ENCODE measurements at places on chromosomes 7 and 10. TPM values are rescaled to one million over a fixed set of nuclear protein-coding genes. Genes with fewer than 3 reads are reported as not detected.

GRCh38 chr10:101693651-101693977 is 1.4 kb downstream of the FBXW4 start:
- no peaks in the 10 kb centered on the region for H3K27me3 ChIP-seq
- H3K36me3 ChIP-seq, result peaks cover 12% of the 10 kb centered on the region
- peak overlapping the region; percentile 98 for H3K27ac ChIP-seq
- peak; percentile 49 for DNase-seq
- H3K4me3 ChIP-seq, result peak overlapping the region; percentile 97
- peaks cover 35% of the 10 kb centered on the region for H3K4me1 ChIP-seq

The SP8 gene
- total RNA-seq, result not detected

DNA sequence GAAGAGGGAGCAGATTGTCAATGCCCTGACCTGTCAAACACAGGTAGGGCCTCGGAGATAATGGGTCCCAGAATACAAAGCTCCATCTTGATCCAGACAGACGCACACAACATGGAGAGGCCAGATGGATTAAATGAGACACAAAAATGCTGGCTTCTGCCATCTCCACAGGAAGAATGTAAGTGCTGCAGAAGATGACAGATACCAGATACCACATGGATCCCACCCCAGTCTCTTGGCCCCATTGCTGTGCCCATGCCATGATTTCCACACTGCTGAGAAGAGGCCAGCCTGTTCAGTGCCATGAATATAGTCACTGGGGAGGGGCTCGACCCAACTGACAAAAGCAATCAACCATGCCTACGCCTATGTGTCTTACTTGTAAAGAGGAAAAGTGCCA is 487.9 kb downstream of the PARD3 start:
- no peaks in the 10 kb centered on the region for H3K4me1 ChIP-seq
- no peak overlapping the region for H3K4me3 ChIP-seq
- no peaks in the 10 kb centered on the region for H3K27me3 ChIP-seq
- no peaks in the 10 kb centered on the region for H3K36me3 ChIP-seq

DNA sequence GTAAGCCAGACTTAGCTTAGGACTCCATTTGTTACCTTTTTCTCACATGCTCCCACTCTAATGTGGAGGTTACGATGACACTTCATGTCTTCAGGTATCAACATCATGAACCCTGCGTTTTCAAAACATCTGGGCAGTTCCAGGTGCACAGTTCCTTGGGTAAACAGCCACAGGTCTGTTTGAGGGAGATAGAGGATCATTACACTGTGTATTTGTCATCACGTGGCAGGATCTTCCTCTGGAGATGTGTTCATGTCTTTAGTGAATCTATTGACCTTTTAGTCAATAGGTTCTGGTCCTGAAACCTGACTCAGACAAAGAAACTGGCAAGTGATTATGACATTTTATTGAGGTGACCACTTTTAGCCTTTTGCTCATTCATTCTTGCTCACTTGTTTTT is 145.5 kb downstream of the ANKRD7 start:
- no peak overlapping the region for H3K4me3 ChIP-seq
- H3K4me1 ChIP-seq, result no peaks in the 10 kb centered on the region
- H3K27me3 ChIP-seq, result peaks cover 3% of the 10 kb centered on the region
- H3K27ac ChIP-seq, result no peak overlapping the region
- no peak for DNase-seq

- H3K27ac ChIP-seq, result no peak overlapping the region
- H3K27me3 ChIP-seq, result no peaks in the 10 kb centered on the region
- H3K36me3 ChIP-seq, result no peaks in the 10 kb centered on the region
- H3K4me1 ChIP-seq, result no peaks in the 10 kb centered on the region
- DNase-seq, result no peak
Observed at GRCh38 chr7:66281678-66282590, 76.8 kb downstream of the TPST1 start.

DNA sequence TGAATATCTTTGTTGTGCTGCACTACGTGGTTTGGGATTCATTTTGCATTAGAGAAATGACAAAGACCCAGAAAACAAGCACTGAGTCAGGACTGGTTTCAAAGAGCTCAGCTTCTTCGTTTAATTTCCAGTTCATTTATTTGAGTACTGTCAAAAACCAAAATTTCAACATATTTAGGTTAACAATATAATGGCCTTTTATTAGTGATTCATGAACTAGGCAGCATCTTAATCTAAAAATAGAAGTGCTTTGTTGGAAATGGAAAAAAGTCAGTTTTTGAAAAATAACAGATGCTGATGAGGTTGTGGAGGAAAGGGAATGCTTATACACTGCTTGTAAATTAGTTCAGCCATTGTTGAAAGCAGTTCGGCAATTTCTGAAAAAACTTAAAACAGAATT is 856.4 kb downstream of the LRMDA start:
- no peaks in the 10 kb centered on the region for H3K4me1 ChIP-seq
- H3K27me3 ChIP-seq, result no peaks in the 10 kb centered on the region
- no peak overlapping the region for H3K27ac ChIP-seq
- no peak overlapping the region for H3K4me3 ChIP-seq
- H3K36me3 ChIP-seq, result no peaks in the 10 kb centered on the region

DNA sequence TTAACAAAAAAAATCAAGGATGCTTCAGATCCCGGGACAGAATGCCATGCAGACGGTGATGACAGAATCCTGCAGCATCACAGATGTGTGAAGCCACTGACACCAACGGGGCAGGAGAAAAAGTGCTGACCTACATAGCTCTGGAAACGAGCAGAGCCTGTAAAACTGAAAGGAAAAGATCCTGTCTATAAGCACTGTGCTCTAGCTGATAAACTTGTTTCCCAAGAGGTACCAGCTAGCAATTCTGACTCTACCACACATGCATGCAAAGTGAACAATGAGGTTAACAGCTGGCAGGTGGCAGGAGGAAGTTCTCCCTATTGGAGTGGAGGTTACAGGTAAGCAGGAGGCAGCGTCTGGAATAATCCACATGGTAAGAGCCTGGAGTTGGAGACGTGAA is 75.6 kb downstream of the PTPRN2 start:
- no peaks in the 10 kb centered on the region for H3K4me1 ChIP-seq
- no peak for DNase-seq
- no peak overlapping the region for H3K4me3 ChIP-seq
- H3K27ac ChIP-seq, result no peak overlapping the region

GRCh38 chr10:5334196-5334880 is 30.4 kb upstream of the UCN3 start:
- H3K27ac ChIP-seq, result no peak overlapping the region
- no peak overlapping the region for H3K4me3 ChIP-seq
- H3K36me3 ChIP-seq, result no peaks in the 10 kb centered on the region
- H3K27me3 ChIP-seq, result peaks cover 29% of the 10 kb centered on the region
- no peaks in the 10 kb centered on the region for H3K4me1 ChIP-seq
- DNase-seq, result no peak

GRCh38 chr10:82162549-82163195 is 287.7 kb downstream of the NRG3 start:
- H3K36me3 ChIP-seq, result no peaks in the 10 kb centered on the region
- DNase-seq, result no peak
- no peaks in the 10 kb centered on the region for H3K27me3 ChIP-seq
- H3K4me3 ChIP-seq, result no peak overlapping the region
- no peaks in the 10 kb centered on the region for H3K4me1 ChIP-seq

The NEUROG3 gene
- total RNA-seq, result not detected

- no peak overlapping the region for H3K4me3 ChIP-seq
- H3K4me1 ChIP-seq, result no peaks in the 10 kb centered on the region
- DNase-seq, result no peak
- no peak overlapping the region for H3K27ac ChIP-seq
Observed at GRCh38 chr7:116706668-116707126, 34.7 kb downstream of the MET start.

DNA sequence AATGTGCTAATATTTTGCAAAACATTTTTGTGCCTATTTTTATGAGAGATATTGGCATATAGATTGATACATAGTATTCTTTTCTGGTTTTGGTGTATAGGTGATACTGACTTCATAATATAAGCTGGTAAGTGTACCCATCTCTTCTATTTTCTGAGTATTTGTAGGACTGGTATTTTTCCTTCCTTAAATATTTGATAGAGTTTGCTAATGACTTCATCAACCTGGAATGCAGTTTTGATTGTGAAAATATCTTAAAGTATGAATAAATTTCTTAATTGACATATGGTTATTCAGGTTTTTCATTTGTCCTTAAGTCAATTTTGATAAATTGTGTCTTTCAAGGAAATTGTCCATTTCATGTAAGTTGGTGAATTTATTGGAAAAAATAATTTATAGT is 6.1 kb upstream of the SCRN1 start:
- peaks cover 4% of the 10 kb centered on the region for H3K36me3 ChIP-seq
- H3K4me1 ChIP-seq, result no peaks in the 10 kb centered on the region
- H3K27me3 ChIP-seq, result peaks cover 32% of the 10 kb centered on the region
